Heart right ventricle (tissue), 16 donors: ENCODE measurements at places on chromosomes 5 and 9. TPM values are rescaled to one million over a fixed set of nuclear protein-coding genes. Genes with fewer than 3 reads are reported as not detected.

- DNase-seq = no peak
Observed at GRCh38 chr5:18420711-18421110, 786.5 kb downstream of the TAF11L14 start.

DNA sequence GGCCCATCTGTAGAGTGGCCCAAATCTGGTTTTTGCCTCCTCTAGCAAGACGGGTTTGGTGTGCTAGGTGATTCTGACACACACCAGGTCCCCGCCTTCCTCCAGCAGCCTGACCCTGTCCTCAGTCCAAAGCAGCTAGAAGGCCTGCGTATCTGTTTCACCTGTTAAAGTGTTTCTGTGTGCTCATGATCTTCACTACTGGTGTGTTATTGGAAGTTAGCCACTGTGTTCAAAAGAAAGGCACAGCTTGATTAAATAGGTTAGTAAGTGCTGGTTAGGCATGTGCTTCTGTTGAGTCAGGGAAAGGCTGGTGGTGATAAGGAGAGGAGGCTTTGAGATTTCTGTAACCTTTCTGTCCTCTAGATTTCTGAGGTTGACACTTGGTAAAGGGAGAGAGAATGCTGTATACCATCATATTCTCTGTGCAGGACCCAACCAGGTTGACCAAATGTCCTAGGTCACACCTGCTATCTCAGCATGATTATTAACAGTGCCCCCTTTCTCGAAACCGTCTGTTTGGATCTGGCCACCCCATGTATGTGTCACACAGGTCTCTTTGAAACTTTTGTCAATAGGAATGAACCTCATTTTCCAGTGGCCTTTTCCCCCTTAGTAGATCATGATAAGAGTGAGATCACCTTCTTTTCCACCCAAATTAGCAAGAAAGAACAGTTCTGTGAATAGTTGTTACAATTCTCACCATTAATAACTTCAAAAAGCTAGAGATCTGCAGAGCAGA, 58.8 kb downstream of the ARHGAP26 start:
- DNase-seq = no peak

DNA sequence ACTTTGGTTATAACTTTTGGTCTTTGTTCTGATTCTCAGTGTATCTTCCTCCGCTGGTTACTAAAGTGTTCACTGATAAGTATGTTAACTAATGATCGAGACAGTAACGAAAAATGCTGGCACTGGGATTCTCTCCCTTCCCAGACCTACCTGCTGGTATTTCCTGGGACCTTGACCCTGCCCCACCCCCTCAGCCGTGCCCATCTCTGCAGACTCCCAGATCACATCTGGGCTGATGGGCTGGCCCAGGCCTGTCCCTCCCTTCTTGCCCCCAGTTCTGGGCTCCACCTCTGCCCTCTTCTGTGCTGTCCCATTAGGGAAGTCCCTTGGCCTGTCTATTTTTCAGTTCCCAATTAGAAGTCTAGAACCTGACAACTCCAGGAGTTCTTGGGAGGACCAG, 46.9 kb downstream of the NEURL1B start:
- DNase-seq = no peak

GRCh38 chr9:16543686-16544085, 326.8 kb downstream of the BNC2 start:
- DNase-seq = no peak

- no peak for DNase-seq
Observed at GRCh38 chr9:78596346-78596745, 299.4 kb downstream of the PSAT1 start.

- no peak for DNase-seq
Observed at GRCh38 chr9:21982861-21983560, 11.2 kb downstream of the CDKN2A start.

DNA sequence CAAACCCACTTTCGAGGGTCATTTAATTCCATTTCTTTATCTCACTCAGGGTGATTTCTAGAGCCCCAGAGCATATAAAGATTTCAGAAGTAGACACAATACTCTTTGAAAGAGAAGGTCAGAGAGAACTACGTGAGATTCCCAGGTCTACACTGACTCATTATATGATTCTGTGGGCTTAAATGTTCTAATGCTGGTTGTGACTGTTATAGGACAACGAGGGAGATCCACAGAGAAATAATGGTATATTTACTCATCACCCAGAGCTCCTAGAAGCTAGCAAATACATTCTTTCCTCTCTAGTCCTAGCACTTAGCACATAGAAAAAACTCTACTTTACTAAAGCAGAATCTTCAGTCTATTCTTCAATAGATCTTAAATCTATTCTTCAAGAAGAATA, 39.4 kb upstream of the GRAMD2B start:
- DNase-seq = no peak

GRCh38 chr5:95486191-95486590, 68.6 kb downstream of the SKIC3 start:
- DNase-seq = no peak

DNA sequence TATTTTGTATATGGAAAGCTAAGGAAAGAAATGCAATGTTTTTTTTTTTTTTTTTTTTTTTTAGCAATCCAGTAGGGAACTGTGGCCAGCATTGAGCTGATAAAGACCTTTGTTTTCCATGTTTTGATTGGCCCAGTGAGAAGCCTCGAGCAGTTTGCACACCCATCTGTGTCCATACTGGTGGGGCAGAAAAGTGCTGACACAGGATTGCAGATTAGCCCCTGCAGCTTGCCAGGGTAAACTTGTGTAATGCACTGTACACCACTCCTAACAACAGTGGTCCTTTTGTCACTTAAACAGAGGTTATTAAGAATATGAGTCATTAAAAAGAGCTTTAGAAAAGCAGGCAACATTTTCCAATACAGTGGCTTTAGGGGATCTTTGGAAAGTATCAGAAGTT, 132.8 kb upstream of the CDKN2B start:
- peak; percentile 37 for DNase-seq

- no peak for DNase-seq
Observed at GRCh38 chr9:108620767-108621166, 235.0 kb downstream of the ACTL7B start.

DNA sequence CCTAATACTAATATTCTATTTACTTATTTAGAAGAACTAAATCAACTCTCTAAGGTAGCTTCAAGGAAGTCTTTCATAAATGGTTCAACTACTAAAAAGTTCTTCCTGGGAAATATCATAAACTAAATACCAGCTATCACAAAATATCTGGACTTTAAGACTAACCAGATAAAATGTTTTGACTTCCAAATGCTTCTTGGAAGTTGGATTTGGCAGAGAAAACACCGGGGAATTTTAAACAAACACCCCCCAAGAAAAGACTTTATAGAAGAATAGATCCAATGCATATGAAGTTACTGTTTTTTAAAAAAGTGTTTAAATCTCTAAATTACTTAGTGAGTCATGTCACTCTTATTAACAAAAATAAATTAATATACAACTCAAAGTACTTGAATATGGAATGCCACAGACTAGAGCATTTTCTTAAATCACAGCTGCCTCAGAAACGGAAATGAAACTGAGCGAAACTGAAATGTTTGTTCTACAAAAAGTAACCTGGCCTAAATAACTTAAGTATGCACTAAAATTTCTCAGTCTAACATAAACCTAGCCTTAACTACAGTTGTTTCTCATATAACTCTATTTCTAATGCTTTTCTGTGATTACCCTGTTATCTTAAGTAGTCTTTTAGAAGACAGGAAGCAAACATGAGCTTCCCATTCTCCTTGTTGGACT, 6.8 kb downstream of the ABCA1 start:
- no peak for DNase-seq

DNA sequence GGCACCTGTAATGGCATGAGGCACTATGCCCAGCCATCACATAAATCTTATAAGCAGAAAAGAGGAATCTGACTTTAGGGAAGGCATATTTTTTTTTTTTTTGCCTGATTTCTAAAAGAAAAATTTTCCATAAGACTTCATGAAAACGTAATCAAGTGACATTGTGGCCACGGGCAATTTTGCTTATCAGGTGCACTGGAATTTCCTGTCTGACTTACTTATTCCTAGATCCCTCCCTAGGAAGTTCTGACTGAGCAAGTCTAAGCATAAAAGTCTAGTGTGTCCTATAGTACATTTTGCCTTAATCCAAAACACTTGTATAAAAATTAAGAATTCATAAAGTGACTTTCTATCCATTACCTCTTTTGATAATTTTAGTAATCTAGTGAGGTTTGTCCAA, 12.5 kb downstream of the C5orf46 start:
- no peak for DNase-seq

The ISOC1 gene
- 65.2 TPM for total RNA-seq

The VLDLR gene
- 134 TPM for total RNA-seq

The PIK3R1 gene
- 269 TPM for total RNA-seq

The HARS2 gene
- total RNA-seq = 26.5 TPM

The ANGPTL2 gene
- 43.1 TPM for total RNA-seq
